ENCODE measurements at places on chromosomes 4 and X.

DNA sequence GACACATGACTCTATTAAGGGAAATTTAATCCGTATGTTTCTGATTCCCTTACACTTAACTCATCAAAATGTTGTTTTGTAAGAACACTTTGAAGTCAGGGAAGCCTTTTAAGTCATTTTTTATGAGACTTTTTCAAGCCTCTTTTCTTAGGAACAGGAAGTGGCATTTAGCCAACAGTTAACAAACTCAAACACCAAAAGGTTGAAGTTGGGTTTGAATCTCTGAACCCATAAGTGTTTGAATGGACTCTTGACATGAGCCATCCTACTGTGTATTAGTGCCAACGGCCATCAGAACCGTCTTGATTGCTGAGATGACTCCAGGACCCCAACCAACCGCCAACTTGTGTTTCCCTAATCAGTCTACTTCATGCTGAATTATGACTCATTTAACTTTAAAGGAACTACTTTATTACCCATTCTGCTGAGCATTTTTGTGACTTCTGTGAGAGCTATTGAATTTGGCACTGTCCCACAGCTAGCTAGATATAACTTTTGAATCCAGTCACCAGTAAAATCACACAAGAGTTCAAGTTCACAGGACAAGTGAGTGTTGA is 209.1 kb upstream of the FAT1 start:
- peak; percentile 90 for DNase-seq

GRCh38 chr4:76301068-76301774 is 5.3 kb upstream of the STBD1 start:
- DNase-seq = peak; percentile 63

DNA sequence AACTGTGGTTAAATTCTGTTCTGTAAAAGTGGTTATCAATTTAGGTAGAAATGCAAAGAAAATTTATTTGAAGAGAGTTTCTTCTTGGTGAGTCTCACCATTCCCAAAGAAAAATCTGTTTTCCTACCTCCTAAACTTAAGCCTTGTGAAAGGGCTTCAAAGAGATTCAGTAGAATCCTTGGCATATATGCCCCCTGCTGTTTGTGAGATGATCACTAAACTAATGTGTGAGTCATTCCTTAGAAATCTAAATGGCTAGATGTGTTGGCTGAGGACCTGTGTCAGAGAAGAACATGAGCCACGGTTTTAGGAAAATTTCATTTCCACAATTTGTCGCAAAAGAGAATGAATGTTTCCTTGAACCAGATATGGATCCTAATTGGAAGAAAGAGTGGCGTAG is 260.9 kb downstream of the SLC7A11 start:
- DNase-seq = peak; percentile 32

DNA sequence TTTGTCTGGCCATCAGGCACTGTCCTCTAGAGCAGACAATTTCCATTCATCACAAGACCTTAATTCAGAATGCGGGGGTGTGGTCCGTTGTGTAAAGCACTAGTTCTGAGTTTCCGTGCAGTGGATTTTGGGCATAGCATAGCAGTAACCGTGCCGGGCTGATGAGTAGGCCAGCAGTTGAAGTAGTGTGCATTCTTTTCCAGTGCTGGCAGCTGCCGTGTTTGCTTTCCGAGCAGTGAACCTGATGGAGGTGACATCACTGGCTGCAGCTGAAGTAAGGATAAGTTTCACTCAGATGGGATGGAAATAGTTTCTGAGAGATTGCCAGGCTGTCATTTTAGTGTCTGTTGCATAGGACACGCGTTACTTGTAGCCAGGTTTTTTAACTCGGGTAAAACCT is 107.0 kb upstream of the STIM2 start:
- DNase-seq = no peak

- DNase-seq = no peak
These were observed 56.5 kb downstream of the STAG2 start for GRCh38 chrX:124018023-124018422.

- DNase-seq = no peak
These were observed 83.7 kb upstream of the NHS start for GRCh38 chrX:17291171-17291900.

DNA sequence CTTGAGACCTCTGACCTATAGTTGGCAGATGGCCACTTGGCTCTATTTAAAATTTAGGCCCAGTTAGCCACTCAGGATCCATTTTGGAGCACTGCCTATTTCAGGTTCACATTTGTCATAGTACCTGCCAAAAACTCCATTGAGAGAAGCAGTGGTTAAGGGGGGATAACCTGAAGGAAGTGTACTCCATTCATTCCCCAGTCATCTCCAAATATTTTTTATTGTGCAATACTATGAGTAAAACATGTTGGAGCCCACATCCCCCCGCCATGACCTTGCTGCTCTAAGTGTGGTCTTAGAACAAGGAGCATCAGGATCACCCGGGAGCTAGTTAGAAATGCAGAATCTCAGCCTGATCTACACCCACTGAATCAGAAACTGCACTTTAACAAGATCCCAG is 21.1 kb downstream of the PLP1 start:
- DNase-seq = no peak

GRCh38 chrX:53882331-53882730 is 161.9 kb downstream of the PHF8 start:
- peak; percentile 47 for DNase-seq

- DNase-seq = no peak
These were observed 65.8 kb downstream of the BCOR start for GRCh38 chrX:40031911-40032310.

GRCh38 chr4:166957451-166957850 is 276.8 kb downstream of the SPOCK3 start:
- no peak for DNase-seq

DNA sequence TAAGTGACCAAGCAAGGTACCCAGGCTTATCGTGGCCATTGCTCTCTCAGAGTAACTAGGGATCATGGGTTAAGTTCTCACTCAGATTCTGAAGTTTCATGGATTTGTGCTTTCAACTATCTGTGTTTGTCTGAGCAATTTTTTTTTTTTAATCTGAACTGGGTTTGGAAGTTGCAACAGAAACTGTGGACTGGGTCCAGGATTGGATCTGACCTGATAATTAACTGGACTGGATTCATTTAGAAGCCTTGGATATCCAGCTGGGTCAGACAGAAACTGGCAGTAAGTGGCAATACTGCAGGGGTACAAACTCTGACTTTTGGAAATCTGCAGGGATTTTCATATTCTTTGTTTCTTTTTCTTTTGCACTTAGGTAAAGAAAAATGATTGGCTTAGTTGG is 38.7 kb upstream of the FGF2 start:
- DNase-seq = no peak

DNA sequence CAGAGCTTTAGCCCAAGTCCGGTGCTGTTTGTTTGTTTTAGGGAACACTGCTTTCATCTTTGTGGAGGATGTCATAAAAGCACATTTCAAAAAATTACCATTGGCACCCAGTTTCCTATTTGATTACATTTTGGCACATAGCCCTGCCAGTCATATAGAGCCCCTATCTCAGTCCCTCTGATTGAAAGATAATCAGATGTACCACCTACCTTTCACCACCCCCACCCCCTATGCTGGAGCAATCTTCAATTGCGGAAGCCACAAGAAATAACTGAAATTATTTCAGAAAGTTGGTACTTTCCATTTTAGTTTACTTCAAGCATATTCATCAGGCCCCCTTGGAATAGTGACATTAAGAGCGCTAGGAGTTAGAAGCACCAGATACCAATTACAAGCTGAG is 136.7 kb upstream of the RPL34 start:
- DNase-seq = no peak

GRCh38 chrX:48472851-48473703 is 2.9 kb upstream of the FTSJ1 start:
- DNase-seq = no peak

DNA sequence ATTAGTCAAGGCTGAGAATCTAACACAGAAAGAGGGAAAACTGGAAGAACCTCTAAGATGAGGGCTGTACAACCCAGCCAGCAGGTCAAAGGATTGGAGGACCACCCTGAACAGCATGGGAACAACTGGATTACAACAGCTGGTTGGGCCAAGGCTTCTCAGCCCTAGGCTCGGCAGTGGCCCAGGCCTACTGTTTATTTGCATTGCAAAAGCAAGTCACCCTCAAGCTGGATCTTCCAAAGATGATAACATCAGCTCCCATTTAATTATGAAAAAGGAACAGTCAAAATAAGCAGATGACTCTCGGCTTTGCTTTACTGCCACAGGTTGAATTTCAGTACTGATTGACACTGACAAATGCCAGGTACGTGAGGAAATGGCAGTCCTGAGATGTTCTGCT is 61.8 kb downstream of the GPC3 start:
- no peak for DNase-seq

- DNase-seq = no peak
These were observed 90.7 kb downstream of the GEMIN8 start for GRCh38 chrX:13938829-13939530.

GRCh38 chr4:183355405-183355804 is 33.2 kb upstream of the CLDN24 start:
- no peak for DNase-seq

- DNase-seq = no peak
These were observed 39.8 kb downstream of the XIAP start for GRCh38 chrX:123899701-123900100.

DNA sequence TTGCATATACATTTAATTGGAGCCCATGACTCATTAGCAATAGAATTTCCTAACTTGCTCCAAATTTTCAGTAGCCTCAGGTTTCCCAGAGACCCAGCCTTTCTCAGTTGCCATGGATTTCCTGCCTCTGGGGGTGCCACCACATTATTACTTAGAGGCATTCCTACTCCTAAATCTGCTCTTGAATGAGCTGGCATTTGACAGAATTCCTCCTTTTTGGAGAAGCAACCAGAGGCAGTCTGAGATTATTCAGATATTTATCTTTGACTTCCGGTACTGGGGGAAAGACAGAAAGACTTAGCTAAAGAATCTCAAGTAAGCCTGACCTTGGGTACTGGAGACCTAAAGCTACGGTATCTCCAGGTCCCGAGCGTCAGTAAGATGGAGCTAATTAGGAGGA is 76.3 kb downstream of the DCHS2 start:
- DNase-seq = no peak

GRCh38 chrX:23373129-23373804 is 38.6 kb downstream of the PTCHD1 start:
- DNase-seq = no peak

GRCh38 chr4:110493520-110493919 is 17.6 kb downstream of the ENPEP start:
- no peak for DNase-seq

- no peak for DNase-seq
These were observed 1408.9 kb upstream of the PCDH7 start for GRCh38 chr4:29311247-29311646.

DNA sequence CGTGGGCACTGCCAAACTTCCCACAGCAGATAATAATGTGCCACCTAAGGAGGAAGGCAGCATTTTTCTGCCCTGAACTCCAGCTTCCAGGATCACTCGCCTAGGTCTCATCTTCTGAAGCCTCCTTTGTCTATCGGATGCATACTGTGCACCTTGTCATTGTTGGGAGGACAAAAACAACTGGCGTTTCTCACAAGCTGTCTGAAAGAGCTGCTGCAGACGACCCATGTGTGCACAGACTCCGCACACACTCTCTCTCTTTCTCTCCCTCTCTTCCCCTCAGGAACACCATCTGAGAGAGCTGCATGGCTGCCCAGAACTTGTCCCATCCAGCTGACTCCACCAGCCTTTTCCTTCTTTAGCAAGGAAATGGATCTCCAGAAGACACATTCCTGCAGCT is 83.0 kb downstream of the MAML3 start:
- no peak for DNase-seq

DNA sequence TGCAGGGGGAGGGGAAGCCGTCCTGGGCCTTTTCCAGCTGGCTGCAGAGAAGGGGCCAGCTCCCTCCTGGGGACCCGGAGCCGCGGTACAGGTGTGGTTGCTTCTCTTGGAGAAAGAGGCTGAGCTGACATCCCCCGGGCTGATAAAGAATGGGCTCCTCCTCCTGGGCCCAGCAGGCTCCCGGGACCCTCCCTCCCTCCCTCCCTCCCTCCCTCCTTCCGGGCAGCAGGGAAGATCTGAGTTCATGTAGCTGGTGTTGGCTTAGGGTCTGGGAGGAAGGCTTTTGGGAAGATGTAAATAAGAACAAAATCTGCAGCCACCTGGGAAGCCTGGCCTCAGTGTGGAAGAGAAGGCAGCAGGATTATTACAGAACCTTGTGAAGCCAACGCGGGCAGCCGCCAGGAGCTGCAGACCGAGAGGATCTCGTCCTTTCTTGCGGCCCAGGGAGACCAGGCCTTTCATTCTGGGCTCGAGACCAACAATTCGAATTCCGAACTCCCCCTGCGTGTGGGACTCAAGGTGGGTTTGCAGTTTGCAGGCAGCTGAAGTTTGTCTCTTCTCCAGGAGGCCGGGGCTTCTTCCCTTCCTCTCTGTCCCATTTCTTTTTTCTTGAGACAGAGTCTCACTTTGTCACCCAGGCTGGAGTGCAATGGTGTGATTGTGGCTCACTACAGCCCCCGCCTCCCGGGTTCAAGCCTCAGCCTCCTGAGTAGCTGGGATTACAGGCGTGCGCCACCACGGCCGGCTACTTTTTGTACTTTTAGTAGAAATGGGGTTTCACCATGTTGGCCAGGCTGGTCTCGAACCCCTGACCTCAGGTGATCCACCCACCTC is at the start of gene PLCXD1:
Gene PLCXD1, plus strand, starts transcription at position 216 of the 834 bp plus-strand sequence. CDS start 2,807 bp downstream, outside the sequence.
- DNase-seq = no peak

GRCh38 chrX:73562458-73562857 is 539 bp upstream of the CHIC1 start:
- DNase-seq = no peak

- DNase-seq = no peak
These were observed 5.8 kb upstream of the DCLK2 start for GRCh38 chr4:150072471-150072870.

GRCh38 chr4:146095091-146095690 is 80.3 kb upstream of the LSM6 start:
- peak; percentile 31 for DNase-seq

- peak; percentile 4 for DNase-seq
These were observed 67.8 kb downstream of the HOPX start for GRCh38 chr4:56613101-56613862.

- no peak for DNase-seq
These were observed 16.2 kb upstream of the WDR19 start for GRCh38 chr4:39166177-39166576.

DNA sequence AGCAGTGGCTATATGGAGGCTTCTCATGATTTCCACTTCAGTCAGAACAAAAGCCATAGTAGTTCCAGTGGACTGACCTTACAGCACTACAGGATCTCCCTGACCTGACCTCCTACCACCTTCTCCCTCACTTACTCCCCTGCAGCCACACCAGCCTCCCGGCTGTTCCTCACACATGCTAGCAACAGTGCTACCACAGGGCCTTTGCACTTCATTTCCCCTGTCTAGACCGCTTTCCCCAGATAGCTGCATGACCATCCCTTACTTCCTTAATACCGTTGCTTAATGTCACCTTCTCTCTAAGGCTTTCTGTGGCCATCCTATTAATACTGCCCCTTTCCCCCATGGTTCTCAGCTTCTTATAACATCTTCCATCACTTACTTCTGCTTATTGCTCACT is 13.1 kb downstream of the GPKOW start:
- no peak for DNase-seq

DNA sequence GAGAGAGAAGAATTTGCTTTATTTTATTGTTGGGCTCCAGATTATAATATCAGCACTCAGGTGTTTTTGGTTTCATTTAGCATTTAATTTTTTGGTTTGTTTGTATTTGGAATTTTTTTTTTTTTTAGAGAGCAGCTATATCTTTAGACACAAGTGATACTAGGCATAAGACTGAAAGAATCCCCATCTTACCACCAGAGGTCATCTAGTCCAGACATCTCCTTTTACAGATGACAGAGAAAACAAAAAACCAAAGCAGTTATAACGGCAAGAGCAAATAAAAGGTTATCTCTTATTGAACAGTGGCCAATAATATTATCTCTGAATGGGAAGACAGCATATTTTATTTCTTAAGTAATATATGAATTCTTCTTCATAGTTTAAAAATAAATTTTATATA is 22.8 kb downstream of the USP38 start:
- DNase-seq = no peak

GRCh38 chrX:78997870-78998558 is 52.8 kb downstream of the P2RY10 start:
- no peak for DNase-seq

Data from LoVo (cell line).